ENCODE measurements at places on chromosomes 3 and 15.

DNA sequence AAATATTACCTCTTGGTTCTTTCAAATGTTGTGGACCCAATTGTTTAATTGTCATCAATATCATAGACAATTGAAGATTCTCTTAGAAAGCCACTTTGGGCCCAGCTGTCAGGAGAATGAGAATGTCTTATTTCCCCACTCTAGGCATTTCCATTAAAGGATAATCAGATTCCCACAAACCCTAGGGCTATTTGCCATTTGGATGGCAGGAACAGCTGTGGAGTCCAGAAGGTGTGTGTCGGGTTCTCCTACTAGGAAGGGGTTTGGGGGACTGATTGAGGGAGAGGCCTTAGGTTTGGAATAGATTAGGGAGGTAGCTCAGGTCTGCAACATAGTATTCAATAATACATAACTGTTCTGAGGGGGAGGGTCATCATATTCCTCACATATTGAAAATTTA lies 35.2 kb upstream of the PLSCR5 start:
- DNase-seq = no peak

GRCh38 chr15:51884517-51885236 lies 55.2 kb downstream of the TMOD3 start:
- DNase-seq = no peak

GRCh38 chr15:39846108-39846507 lies 63.5 kb upstream of the FSIP1 start:
- no peak for DNase-seq

GRCh38 chr3:47057212-47057671 lies 77.8 kb downstream of the NBEAL2 start:
- DNase-seq = no peak

GRCh38 chr15:32807331-32807730 lies 89.5 kb downstream of the GREM1 start:
- DNase-seq = no peak

DNA sequence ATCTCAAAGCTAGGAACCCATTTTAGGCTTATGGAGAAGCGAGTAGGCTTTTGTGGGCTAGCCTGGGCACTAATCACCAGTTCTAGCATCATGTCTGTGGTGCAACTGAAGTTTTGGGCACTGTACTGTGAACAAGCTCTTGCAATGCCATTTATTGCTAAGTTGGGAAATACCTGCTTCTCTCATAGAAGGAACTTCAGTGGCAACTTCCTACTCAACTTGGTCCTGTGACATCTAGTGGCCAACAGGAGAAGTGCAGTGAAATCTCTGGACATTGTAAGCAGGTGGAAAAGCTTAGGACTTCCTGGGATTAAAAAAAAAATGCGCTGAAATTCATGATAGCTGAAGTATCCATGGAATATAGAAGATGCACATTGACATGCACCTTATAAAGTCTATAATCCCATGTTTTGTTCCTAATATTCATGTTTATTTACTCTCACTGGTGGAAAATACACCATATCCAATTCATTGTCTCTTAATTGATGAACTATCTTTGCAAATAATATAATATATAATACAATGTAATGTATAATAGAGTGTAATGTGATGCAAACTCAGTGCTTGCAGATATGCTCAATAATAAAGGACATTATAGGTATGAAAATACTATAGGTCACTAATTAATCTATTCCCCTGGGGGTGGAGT lies 6.5 kb upstream of the ALDH1A3 start:
- DNase-seq = no peak

DNA sequence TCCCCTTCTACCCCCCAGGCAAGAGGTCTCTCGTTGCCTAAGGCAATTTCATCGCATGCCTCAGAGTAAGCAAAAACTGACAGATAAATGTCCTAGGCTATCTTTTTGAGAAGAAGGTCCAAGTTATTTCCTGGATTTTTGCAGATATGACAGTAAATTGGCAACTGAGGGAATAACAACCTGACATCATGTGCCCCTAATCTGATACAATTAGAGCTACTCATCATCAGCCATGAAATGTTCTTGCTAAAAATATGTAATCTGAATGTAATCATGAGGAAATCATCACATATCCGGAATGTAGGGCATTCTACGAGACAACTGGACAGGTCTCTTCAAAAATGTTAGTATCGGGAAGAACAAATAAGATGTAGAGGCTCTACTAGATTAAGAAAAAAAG lies 44.1 kb downstream of the TNIK start:
- no peak for DNase-seq

- DNase-seq = no peak
Measured at GRCh38 chr3:194939949-194940770, 254.5 kb downstream of the FAM43A start.

DNA sequence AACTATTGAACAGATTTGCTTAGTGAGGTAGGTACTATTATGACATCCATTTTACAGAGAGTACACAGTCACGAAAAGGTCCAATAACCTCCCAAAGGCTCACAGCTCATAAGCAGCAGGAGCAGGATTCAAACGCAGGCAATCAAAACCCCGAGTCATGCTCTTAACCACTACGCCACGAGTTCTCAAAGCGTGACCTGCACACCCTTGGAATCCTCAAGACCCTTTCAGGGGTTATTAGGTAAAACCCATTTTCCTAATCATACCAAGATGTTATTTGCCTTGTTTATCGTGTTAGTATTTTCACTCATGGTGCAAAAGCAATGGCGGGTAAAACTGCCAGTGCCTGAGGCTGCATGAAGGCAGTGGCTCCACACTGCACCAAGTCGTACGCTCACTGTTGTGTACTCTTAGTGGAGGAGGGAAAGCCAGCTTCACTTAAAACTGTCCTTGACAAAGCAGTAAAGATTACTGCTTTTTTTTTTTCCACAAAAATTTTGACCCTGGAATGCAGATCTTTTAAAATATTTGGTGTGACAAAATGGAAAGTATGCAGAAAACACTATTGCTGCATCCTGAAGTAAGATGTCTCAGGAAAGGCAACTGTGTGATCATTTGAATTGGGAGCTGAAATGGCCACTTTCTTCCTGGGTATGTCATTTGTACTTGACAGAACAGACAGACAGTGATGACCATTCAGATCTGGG lies 96.1 kb downstream of the IGF2BP2 start:
- no peak for DNase-seq

- DNase-seq = no peak
Measured at GRCh38 chr3:30081904-30082303, 524.5 kb upstream of the TGFBR2 start.

GRCh38 chr15:75034615-75035014 lies 11.2 kb downstream of the PPCDC start:
- DNase-seq = no peak
